ENCODE measurements at places on chromosomes 3 and 15.

DNA sequence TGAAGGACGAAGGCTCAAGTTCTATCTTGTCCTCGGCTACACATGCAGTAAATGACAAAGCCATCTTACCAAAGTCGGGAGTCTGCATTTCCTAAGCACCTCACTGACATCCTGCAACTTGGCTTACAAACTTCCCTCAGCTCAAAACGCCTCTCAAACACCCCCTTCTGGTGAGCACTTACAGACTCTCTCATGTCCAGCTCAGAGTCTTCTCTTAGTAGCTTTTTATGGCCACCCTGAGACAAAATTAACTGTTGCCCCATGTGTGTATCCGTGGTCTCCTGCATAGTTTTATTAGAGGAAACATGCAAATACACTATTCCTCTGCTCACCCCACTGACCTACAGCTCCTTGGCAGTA is 819.7 kb downstream of the FHIT start:
- no peak for DNase-seq

GRCh38 chr3:150302246-150302645 is 105.9 kb upstream of the TSC22D2 start:
- no peak for DNase-seq

GRCh38 chr3:125033135-125033534 is 22.7 kb downstream of the HEG1 start:
- no peak for DNase-seq

DNA sequence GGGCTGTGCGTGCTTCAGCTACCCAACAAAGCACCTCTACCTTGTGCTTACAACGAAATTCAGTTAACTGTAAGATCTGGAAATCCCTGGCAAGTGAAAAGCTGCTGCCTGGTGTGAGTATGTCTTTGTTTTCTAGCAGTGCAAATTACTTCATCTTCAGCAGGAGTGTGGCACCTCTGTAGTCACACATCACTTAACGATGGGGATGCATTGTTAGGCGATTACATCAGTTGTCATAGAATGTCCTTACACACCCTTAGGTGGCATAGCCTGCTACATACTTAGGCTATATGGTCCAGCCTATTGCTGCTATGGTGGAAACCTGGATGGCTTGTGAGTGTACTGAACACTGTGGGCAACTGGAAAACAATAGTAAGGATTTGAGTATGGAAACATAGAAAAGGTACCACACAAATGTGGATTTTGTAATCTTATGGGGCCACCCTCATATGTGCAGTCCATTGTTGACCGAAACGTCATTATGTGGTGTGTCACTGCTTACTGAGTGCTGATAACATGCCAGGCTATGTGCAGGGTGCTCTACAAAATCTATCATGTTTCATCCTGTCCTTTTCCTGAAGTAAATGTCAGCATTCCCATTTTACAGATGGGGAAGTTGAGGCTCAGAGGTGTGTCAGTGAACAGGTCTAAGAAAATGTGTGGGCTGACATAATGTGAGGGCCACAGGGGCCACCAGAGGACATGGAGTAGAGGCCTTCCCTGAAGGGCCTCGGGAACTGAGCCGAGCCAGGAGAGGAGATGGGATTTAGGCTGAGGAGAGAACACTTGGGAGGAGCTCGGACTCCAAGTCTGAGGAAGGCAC is 173.5 kb downstream of the VGLL4 start:
- DNase-seq: no peak

- no peak for DNase-seq
Observed at GRCh38 chr3:59938828-59939227, 889.0 kb upstream of the CFAP20DC start.

DNA sequence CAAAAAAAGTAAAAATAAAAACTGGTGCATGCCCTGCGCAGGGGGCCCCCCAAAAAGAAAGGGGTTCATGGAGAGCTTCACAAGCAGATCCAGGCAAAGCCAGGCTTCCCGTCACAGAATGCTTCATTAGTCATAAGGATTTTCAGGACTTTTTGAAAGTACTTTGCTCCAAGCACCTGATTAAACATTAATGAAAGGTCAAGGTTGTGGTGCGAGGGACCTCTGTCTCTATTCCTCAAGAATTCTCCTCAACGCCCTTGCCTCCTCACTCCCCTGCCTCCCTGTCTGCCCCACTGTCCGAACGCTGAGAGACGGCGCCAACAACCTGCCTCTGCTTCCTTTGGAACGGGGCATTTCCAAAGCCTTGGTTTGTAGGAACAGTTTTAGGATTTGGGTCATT is 240.1 kb upstream of the IGF1R start:
- DNase-seq: no peak

- DNase-seq: no peak
Observed at GRCh38 chr3:157530637-157531300, 27.6 kb upstream of the VEPH1 start.

- DNase-seq: no peak
Observed at GRCh38 chr15:89299896-89300295, 34.7 kb downstream of the POLG start.

GRCh38 chr3:107429320-107430181 is 52.3 kb downstream of the CCDC54 start:
- DNase-seq: peak; percentile 27

- no peak for DNase-seq
Observed at GRCh38 chr3:5138214-5138981, 16.3 kb downstream of the ARL8B start.

- no peak for DNase-seq
Observed at GRCh38 chr3:15405448-15406050, 21.8 kb downstream of the METTL6 start.

DNA sequence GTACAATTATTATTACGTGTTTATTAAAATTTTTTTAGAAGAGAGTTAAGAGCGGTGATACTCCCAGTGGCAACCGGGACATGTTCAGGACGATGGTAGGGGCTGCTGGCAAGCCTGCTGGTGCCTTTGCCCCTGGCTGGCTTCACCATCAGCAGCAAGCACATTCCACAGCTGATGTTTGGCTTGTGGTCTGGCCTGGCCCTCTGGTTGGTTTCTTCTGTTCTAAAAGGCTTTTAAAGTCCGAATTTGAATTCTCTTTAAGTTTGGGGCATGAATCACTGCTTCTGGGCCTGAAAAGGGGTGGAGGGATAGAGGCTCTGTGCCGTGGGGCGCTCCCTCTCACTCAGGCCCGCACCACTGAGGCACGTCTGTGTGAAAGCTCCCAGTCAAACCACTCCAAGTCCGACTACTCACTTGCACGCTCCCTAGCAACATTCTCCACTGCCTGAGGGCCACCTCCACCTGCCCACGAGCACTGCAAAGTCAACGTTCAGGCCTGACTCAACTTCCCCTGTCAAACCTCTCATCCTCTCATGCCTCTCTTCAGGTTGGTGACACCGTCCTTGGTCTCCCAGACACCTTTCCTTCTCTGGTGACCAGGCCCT is 10.1 kb downstream of the ITGA11 start:
- no peak for DNase-seq

- no peak for DNase-seq
Observed at GRCh38 chr3:43620831-43621655, 768 bp downstream of the ANO10 start.

- DNase-seq: no peak
Observed at GRCh38 chr3:50374363-50375257, 15.3 kb upstream of the TMEM115 start.

DNA sequence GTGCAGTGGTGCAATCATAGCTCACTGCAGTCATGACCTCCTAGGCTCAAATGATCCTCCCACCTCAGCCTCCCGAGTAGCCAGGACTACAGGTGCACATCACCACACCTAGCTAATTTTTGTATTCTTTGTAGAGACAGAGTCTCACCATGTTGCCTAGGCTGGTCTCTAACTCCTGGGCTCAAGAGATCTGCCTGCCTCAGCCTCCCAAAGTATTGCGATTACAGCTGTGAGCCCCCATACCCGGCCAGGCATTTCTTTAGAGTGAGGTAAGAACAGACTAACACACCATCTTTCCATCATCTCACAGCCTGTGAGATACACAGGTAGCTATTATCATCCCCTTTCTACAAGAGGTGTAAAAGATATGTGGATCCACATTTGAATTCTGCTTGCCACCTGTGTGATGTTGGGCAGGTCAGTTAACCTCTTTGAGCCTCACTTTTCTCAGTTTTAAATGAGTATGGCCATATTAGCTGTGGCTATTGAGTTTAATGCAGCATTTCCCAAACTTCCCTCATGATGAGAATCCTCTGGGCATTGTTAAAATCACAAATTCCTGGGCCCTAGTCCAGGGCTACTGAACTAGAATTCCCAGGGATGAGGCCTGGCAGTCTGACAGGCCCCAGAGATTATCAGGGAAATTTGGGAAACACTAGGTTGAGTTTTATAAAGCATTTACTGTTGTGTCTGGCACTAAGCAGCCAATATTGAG is 46.0 kb downstream of the ANP32A start:
- no peak for DNase-seq

- DNase-seq: no peak
Observed at GRCh38 chr15:38129531-38130204, 123.0 kb upstream of the SPRED1 start.

- no peak for DNase-seq
Observed at GRCh38 chr3:146559388-146559787, 15.0 kb upstream of the PLSCR1 start.

- no peak for DNase-seq
Observed at GRCh38 chr15:32029409-32029861, 880 bp upstream of the CHRNA7 start.

- no peak for DNase-seq
Observed at GRCh38 chr3:160458151-160458550, 8.6 kb upstream of the TRIM59 start.

- DNase-seq: peak; percentile 48
Observed at GRCh38 chr15:64809649-64810496, 15.6 kb downstream of the PIF1 start.

GRCh38 chr3:14425581-14426304 is 23.3 kb downstream of the SLC6A6 start:
- no peak for DNase-seq

GRCh38 chr3:52724511-52724910 is 18.6 kb downstream of the SPCS1 start:
- DNase-seq: no peak

GRCh38 chr15:84685304-84685703 is 27.3 kb upstream of the NMB start:
- no peak for DNase-seq

DNA sequence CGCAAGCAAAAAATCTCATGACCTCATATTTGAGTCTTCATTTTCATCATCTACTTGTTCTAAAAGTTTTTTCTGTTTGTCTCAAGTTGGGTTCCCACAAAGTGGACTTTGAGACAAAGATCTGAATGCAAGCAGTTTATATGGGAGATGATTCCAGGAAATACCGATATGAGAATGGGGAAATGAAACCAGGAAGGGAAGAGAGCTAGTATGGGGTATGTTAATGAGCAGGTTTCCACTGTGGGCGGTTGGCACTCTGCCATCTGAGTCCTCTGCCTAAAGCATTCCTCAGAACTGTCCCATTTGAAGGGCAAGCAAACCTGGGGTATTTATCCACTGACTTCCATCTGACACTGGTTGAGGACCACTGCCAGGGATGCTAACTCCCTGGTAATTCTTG is 8.8 kb downstream of the ADPRH start:
- DNase-seq: no peak

GRCh38 chr3:184603151-184604030 is 41.8 kb downstream of the EPHB3 start:
- no peak for DNase-seq

GRCh38 chr3:128553560-128553959 is 60.6 kb upstream of the GATA2 start:
- no peak for DNase-seq

GRCh38 chr15:72538931-72539330 is 64.8 kb downstream of the ARIH1 start:
- DNase-seq: no peak

DNA sequence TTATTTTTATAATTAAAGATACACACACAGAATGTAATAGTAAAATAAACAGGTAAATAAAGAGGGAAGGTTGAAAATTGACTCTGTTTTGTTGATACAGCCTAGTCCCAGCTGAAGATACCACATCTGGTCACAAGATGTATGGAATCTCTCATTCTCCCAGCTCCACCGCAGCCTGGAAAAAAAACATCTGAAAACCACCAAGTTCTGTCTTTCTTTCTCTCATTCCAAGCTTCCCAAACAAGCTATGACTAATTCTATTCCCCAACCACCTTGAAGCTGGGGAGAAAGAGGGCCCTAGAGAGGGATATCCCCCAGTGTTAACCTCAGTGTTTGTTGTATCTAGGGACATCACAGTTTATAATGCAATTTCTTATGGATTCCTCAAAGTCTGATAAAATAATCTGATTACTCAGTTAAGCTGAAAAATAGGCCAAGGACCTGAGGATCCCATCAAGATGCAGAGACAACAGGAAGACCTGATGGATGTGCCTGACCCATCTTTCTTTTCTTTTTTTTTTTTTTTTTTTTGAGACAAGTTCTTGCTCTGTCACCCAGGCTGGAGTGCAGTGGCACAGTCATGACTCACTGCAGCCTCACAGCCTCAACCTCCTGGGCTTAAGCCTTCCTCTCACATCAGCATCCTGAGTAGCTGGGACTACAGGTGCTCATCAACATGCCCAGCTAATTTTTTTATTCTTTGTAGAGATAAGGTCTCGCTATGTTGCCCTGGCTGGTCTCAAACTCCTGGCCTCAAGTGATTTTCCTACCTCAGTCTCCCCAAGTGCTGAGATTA is 38.1 kb downstream of the SRGAP3 start:
- no peak for DNase-seq

DNA sequence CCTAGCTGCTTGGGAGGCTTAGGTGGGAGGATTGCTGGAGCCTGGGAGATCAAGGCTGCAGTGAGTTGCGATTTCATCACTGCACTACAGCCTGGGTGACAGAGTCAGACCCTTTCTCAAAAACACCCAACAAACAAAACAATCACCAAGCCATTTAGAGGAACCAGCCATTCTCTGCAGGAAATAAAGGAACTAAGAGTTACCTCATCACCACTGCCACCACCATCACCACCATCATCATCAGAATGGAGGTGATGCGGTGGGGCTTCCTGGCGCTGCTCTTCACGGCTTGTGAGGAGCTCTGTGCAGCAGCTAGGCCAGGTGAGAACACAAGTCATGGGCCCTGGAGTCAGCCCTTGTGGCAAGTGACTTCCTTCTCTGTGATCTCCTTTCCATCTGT is 37.7 kb upstream of the KLHL25 start:
- no peak for DNase-seq

GRCh38 chr3:167450675-167451074 is 23.2 kb downstream of the SERPINI2 start:
- DNase-seq: no peak

- no peak for DNase-seq
Observed at GRCh38 chr3:37580237-37580636, 281.4 kb upstream of the CTDSPL start.

DNA sequence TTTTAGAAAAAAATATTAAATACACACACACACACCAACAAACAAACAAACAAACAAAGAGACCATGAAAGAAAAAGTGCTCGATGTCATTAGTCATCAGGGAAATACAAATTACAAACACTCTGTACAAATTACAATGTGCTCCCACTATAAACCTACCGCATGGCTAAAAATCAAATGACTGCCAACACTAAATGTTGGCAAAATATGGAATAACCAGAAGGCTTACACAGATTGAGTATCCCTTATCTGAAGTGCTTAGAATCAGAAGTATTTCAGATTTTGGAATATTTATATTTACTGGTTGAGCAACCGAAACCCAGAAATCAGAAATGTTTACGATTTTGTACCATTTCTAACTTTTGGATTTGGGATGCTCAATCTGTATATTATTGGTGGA is 33.4 kb downstream of the CDV3 start:
- DNase-seq: no peak

GRCh38 chr3:113166719-113167492 is 44.5 kb upstream of the BOC start:
- no peak for DNase-seq
